ENCODE measurements at places on chromosomes 16 and 17. TPM values are rescaled to one million over a fixed set of nuclear protein-coding genes. Genes with fewer than 3 reads are reported as not detected.

The PERCC1 gene
- 5.1 TPM for total RNA-seq

The LPCAT2 gene
- total RNA-seq, result 33.1 TPM

The PROCA1 gene
- 3.5 TPM for total RNA-seq

The ASPHD1 gene
- 0.27 TPM for total RNA-seq

The LAT gene
- 3.0 TPM for total RNA-seq

The GRIN2A gene
- total RNA-seq, result under 0.01 TPM

The ZFP3 gene
- total RNA-seq, result 1.3 TPM

The AFMID gene
- 33.7 TPM for total RNA-seq

The MT1G gene
- 5.9 TPM for total RNA-seq

The SPATA20 gene
- total RNA-seq, result 50.9 TPM

The CMTR2 gene
- total RNA-seq, result 20.5 TPM

The SNAI3 gene
- 6.7 TPM for total RNA-seq

The SHISA9 gene
- total RNA-seq, result under 0.01 TPM

The TAC4 gene
- not detected for total RNA-seq

The MT1A gene
- total RNA-seq, result not detected

The KIF2B gene
- under 0.01 TPM for total RNA-seq

The NUP88 gene
- 61.7 TPM for total RNA-seq

The TMEM88 gene
- total RNA-seq, result 4.6 TPM
